ENCODE measurements at places on chromosomes 6 and 20. TPM values are rescaled to one million over a fixed set of nuclear protein-coding genes. Genes with fewer than 3 reads are reported as not detected.

DNA sequence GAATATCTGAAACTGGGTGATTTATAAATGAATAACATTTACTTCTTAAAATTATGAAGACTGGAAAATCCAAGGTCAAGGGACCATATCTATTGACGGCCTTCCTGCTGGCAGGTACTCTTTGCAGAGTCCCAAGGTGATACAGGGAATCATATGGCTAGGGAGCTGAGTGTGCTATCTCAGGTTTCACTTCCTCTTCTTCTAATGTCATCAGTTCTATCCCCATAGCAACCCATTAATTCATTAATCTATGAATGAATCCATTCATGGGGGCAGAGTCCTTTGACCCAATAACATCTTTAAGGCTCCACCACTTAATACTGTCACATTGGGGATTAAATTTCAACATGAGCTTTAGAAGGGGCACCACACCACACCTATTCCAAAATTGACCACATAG lies 772.0 kb downstream of the HACE1 start:
- DNase-seq = no peak

DNA sequence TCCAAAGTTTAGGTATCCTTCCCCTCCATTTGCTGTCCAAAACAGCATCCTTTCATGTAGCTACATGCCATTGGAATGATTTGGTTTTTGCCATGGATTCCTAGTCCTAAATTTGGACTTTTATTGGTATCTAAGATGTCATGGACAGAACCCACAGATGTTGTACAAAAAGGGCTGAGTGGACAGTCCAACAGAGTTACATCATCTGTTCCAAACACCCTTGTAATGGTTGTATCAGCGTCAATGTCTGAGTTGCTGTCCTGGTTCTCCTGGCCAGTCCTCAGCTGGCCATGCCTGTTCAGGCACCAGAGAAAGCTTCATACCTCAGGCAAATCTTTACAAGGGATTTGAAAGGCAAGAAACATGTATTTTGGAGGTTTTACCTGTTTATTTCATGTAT lies 191.3 kb downstream of the ESR1 start:
- no peak for DNase-seq

HECA gene
- total RNA-seq = 23.8 TPM

OOEP gene
- not detected for total RNA-seq

- no peak for DNase-seq
Measured at GRCh38 chr6:111175109-111175508, 87.8 kb downstream of the SLC16A10 start.

SPATS1 gene
- not detected for total RNA-seq

VGLL2 gene
- total RNA-seq = not detected

CYP39A1 gene
- total RNA-seq = 17.4 TPM

GGTLC1 gene
- total RNA-seq = not detected

DNA sequence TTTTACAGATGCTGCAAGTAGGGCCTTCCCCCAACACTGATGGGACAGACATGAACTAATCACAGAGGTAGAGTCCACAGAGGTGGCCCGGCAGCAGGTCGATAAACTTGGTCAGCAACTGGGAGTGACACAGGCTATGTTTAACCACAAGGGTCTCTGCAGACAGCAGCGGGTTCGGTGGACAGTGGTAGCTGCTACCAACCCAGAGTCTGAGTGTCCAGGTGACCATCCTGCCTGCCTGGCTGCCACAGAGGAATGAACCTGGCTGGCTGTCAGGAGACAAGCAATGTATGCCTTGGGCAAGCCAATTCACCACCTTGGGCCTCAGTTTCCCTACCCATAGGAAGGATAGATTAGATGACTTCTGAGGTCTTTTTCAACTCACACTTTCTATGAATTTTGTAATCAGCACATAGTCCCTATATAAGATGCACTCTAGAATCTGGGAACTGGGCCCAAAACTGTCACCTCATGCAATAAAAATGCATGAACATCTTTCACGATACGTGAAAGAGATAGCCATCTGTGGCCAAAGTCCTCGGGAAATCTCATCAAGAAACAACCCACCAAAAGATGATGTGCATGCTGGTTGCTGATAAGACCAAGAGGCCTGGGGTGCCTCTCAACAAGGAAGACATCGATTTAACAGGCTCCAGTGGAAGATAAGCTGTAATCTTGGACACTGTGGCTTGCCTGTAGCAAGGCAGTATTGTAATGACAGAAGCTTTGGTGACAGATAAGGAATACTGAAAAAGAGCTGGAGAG lies 30.5 kb downstream of the MDGA1 start:
- no peak for DNase-seq

IRAK1BP1 gene
- total RNA-seq = 3.2 TPM

GRCh38 chr6:155374681-155375080 lies 60.4 kb upstream of the TFB1M start:
- DNase-seq = no peak
